ENCODE measurements at places on chromosomes 5 and 9. TPM values are rescaled to one million over a fixed set of nuclear protein-coding genes. Genes with fewer than 3 reads are reported as not detected.

The FRMPD1 gene
- total RNA-seq, result not detected

The POC5 gene
- 23.1 TPM for total RNA-seq

The TRIM36 gene
- 5.4 TPM for total RNA-seq

The PDCD1LG2 gene
- not detected for total RNA-seq

The TMEFF1 gene
- total RNA-seq, result 1.7 TPM

The GABRA1 gene
- total RNA-seq, result not detected

DNA sequence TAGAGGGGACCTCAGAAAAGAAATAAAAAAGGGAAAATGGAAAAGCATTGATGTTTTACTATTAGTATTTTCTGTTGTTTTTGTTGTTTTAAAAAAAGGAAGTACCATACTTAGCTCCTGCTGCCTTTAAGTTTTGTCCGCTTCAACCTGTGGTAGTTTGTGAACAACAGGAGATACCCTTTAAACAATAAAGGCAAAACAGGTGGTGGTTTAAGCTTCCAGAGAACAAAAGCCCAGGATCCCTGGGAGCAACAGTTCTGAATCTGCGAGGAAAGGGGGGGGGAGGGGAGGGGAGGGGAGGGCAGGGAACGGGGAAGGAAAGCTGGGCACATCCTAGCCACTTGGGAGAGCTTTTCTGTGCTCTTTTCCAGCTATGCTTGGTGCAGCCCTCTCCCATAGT is 2.1 kb upstream of the PSIP1 start:
- peaks cover 15% of the 10 kb centered on the region for H3K4me1 ChIP-seq
- no peak overlapping the region for H3K4me3 ChIP-seq
- no peak overlapping the region for H3K27ac ChIP-seq
- H3K27me3 ChIP-seq, result no peaks in the 10 kb centered on the region
- H3K36me3 ChIP-seq, result peaks cover 22% of the 10 kb centered on the region

DNA sequence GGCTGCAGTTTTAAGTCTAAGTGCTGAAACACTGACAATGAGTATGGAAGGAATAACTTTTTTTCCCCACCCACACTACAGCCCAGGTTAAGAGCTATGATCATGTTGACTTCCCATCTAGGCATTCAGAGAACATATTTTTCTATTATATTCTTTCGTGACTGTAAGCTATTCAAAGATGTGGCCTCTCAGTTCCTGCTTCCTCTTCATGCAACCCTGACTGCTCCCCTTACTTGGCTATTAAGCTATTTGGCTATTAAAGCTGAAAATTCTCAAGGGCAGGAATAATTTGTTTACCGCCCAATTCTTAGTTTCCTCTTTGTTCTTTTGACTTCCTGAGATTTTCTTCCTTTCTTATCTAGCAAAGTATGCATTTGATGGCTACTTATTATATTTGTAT is 18.6 kb upstream of the ALDH1A1 start:
- H3K4me3 ChIP-seq, result no peak overlapping the region
- H3K36me3 ChIP-seq, result no peaks in the 10 kb centered on the region
- DNase-seq, result no peak
- H3K4me1 ChIP-seq, result no peaks in the 10 kb centered on the region
- no peak overlapping the region for H3K27ac ChIP-seq
- H3K27me3 ChIP-seq, result no peaks in the 10 kb centered on the region

DNA sequence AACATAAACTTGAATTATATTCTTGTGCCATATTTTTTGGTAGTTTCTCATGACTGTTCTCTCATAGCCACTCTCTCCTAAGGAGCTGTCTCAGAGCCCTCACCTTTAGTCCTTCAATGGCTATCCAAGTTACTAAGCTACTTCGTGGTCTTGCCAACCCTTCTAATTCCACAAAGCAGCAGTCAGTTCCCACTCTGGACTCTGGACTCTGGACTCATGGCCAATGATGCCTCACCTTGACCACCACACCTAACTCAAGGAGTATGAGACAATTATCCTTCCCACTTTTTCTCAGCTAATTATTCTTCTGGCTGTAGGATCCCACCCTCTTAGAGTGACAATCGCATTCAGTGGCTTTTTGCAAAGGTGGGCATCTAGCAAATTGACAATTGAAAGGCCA is 42.2 kb downstream of the TUSC1 start:
- H3K36me3 ChIP-seq, result no peaks in the 10 kb centered on the region
- H3K4me3 ChIP-seq, result no peak overlapping the region
- no peaks in the 10 kb centered on the region for H3K4me1 ChIP-seq

GRCh38 chr5:2182020-2182419 is 299.3 kb upstream of the IRX4 start:
- no peaks in the 10 kb centered on the region for H3K4me1 ChIP-seq
- H3K27me3 ChIP-seq, result no peaks in the 10 kb centered on the region
- DNase-seq, result no peak
- no peaks in the 10 kb centered on the region for H3K36me3 ChIP-seq
- no peak overlapping the region for H3K4me3 ChIP-seq
- H3K27ac ChIP-seq, result no peak overlapping the region

DNA sequence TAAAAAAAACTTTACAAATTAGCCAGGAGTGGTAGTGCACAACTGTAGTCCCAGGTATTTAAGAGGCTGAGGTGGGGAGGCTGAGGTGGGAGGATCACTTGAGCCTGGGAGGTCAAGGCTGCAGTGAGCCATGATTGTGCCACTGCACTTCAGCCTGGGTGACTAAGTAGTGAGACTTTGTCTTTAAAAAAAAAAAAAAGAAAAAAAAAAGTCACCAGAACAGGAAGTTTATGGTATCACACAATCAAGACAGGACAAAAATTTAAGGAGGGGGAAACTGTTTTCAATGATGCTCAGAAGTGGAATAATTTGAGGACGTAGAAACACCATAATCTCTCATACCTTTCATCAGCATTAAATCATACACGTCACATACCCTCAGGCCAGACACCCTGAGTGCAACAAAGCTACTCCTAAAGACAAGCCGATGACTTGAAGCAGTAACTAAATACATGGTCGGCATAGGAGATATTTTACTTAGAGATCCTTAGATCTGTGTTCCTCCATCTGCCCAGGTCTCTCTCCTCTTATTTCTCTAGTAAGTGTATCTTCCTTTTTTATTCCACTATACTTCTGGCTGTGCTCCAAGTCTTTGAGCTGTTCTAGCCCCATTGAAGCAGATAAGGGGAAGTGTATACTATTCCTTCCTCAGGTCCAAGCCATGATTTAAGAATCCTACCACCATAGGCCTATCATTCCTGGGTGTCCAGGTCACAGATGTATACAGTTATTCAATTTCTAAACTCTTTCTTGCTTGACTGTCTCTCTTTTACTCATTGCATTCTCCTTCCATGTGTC is 91.3 kb upstream of the APC start:
- H3K4me3 ChIP-seq, result no peak overlapping the region
- DNase-seq, result no peak
- H3K27me3 ChIP-seq, result peaks cover 13% of the 10 kb centered on the region
- no peaks in the 10 kb centered on the region for H3K4me1 ChIP-seq
- H3K36me3 ChIP-seq, result no peaks in the 10 kb centered on the region
- H3K27ac ChIP-seq, result no peak overlapping the region

DNA sequence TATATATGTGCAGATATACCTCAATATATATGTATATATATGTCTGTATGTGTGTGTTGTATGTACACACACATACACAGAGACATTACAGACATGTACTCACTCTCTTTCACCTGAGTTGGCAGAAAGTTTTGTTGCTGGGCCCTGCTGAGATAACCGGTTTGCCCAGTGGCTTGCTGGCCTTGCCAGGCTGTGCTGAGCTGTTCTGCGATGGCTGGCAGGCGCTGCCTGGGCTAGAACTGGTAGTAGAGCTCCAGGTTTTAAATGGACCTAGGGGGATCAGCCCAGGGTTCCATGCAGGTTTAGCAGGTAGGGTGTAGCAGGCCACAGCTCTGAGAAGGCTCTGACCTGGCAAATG is 394.3 kb downstream of the GADD45G start:
- no peaks in the 10 kb centered on the region for H3K4me1 ChIP-seq
- H3K27me3 ChIP-seq, result no peaks in the 10 kb centered on the region
- peak; percentile 66 for DNase-seq
- peak overlapping the region; percentile 26 for H3K4me3 ChIP-seq

GRCh38 chr9:114721491-114722079 is 39.6 kb upstream of the TEX48 start:
- peak; percentile 33 for DNase-seq
- peak overlapping the region; percentile 90 for H3K27ac ChIP-seq
- H3K4me1 ChIP-seq, result peaks cover 30% of the 10 kb centered on the region
- peaks cover 6% of the 10 kb centered on the region for H3K36me3 ChIP-seq
- peaks cover 13% of the 10 kb centered on the region for H3K27me3 ChIP-seq

GRCh38 chr5:77893225-77893860 is 117.2 kb upstream of the TBCA start:
- no peaks in the 10 kb centered on the region for H3K36me3 ChIP-seq
- H3K27me3 ChIP-seq, result no peaks in the 10 kb centered on the region
- DNase-seq, result peak; percentile 28
- no peak overlapping the region for H3K27ac ChIP-seq

GRCh38 chr9:83721509-83721908 is 13.8 kb upstream of the UBQLN1 start:
- H3K4me1 ChIP-seq, result no peaks in the 10 kb centered on the region
- H3K4me3 ChIP-seq, result no peak overlapping the region
- H3K27me3 ChIP-seq, result no peaks in the 10 kb centered on the region
- no peaks in the 10 kb centered on the region for H3K36me3 ChIP-seq
- no peak for DNase-seq

GRCh38 chr5:65967288-65968066 is 41.1 kb downstream of the ERBIN start:
- H3K27me3 ChIP-seq, result no peaks in the 10 kb centered on the region
- no peaks in the 10 kb centered on the region for H3K36me3 ChIP-seq
- H3K4me3 ChIP-seq, result no peak overlapping the region
- DNase-seq, result no peak

All from Calu3 (cell line).